Anterior cingulate cortex (tissue), 58 donors: ENCODE measurements at places on chromosomes 7 and 10.

GRCh38 chr10:28777911-28778310 lies 100.6 kb downstream of the BAMBI start:
- DNase-seq = no peak

DNA sequence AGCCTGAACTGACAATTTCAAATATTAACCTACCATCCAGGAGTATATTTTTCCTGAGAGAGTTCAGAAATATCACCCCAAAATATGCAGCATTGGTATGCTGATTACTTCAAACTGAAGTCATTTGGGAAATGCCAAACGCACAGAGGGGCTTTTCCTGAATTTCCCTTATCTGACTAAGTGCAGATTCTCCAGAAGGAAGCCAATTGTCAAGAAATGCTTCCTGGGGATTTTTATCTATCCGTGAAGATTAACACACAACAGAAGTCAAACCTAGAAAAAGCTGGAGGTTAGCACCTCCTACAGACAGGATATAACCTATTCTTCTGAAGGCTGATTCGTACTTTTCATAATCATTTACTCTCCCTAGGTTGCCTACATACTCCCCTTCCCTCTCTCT lies 91.0 kb downstream of the AKR1D1 start:
- no peak for DNase-seq

DNA sequence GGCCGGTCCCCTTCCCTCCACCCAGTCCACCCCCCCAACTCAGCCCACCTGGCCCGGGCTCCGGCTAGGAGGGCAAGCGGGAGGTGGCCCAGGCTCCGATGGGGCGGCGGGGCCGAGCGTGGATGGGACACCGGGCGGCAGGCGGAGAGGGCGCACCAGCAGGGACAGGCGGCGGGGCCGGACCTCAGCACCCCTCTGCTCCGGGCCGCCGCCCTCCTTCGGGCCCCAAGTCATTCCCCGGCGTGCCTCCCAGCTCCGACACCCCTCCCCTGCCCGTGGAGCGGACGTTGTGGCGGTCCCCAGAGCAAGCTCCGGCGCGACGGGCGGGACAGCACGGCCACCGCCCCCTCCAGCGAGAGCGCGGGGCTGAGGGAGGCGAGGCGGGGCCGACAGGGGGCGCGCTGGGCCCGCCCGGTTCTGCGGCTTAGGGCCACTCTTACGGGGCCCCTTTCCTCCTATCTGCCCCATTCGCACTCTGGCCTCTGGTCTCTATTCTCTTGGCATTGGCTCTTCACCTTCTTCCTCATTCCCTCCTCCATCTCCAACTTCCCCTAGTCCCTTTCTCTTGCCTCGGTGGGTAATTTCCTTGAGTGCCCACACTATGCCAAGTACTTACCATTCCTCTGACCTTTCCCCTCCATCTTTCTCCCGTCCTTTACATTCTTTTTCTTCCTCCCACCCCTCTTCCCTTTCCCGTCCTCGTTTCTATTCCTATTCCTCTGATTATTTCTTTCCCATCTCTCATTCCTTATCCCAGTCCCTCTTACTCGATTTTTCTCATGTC lies 701 bp upstream of the GBX1 start:
- DNase-seq = no peak

DNA sequence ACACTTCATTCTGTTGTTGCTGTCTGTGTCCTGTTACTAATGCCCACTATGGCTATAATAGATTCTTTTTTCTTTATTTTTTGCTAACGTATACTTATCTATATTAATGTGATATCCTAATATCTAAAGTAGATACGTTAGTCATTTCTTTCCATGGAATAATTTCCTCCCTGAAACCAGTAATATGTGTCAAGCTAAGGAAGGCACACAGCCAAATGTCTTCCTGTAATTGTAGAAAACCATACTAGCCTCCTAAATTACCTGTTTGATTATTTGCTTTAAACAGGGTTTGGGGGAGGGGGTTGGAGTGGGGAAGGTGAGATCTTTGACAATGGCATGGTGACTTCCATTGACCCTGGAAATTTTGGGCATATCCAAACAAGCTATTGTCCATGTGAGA lies 56.4 kb downstream of the THNSL1 start:
- DNase-seq = no peak

GRCh38 chr10:87715552-87716347 lies 56.1 kb downstream of the PAPSS2 start:
- no peak for DNase-seq

DNA sequence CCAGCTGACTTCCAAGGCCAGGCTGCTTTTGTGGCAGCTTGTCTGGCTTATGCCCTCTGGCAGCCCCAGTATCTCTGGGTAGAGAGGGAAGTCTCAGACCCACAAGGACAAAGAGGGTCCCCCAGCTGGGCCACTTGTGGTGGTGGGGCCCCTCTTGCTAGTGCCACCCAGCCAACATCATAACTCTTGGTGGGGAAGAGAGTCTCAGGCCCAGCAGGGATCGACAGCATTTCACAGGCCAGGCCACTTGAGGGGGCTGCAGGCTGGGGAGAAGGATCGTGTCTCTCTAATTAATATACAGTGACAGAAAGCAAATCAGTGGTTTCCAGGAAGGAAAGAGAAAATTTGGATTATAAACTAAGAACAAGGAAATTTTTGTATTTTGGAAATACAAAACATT lies 76.0 kb downstream of the TYW1B start:
- no peak for DNase-seq

GRCh38 chr10:14004536-14004935 lies 326.2 kb downstream of the FRMD4A start:
- no peak for DNase-seq

GRCh38 chr10:44856696-44857095 lies 54.4 kb upstream of the TMEM72 start:
- DNase-seq = no peak

- DNase-seq = no peak
Observed at GRCh38 chr7:23888958-23889357, 178.9 kb downstream of the STK31 start.

DNA sequence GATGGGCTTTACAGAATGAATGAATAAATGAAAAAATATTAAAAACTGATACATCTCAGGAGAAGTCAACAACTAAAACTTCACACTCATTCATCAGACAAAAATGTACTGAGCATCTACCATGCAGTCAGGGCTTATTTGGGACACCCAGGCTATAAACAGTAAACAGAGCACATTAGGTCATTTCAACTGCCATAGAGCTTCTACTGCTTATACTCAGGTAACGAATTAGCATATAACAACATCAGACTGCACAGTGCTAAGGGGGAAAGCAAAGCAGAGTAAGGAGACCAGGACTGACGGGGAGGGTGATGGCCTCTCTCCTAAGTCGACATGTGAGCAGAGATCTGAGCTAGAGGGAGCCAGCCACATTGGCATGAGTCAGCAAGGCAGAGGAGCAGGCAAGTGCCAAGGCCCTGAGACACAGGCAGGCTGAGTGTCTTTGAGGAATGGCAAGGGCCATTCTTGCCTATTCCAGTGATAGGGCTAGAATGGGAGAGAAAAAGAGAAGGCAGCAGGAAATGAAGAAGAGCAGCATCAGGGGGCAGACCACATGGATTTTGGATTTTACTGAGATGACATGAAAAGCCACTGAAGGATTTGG lies 528.9 kb downstream of the PARD3 start:
- DNase-seq = no peak

GRCh38 chr7:43211286-43211685 lies 98.8 kb downstream of the HECW1 start:
- DNase-seq = no peak

GRCh38 chr7:99184532-99185218 lies 23.2 kb downstream of the KPNA7 start:
- no peak for DNase-seq

GRCh38 chr7:98993024-98993897 lies 114.9 kb downstream of the TRRAP start:
- DNase-seq = no peak

- DNase-seq = no peak
Observed at GRCh38 chr7:111232249-111233084, 141.5 kb downstream of the LRRN3 start.

DNA sequence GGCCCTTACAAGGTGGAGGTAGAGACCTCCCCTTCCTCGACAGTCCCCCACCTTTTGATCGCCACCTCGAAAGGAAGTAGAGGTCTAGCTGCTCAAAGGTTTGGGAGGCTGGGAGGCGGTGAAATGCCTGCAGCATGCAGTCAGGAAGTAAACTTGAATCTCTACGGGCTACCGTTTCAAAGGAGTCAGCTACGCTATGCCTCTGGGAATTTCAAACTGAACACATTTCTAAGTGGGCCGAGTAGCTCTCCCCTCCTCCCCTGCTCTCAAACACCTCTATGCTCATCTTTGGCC lies 68.0 kb downstream of the CXCL12 start:
- DNase-seq = no peak

- DNase-seq = no peak
Observed at GRCh38 chr10:35739998-35740397, 97.9 kb upstream of the FZD8 start.

DNA sequence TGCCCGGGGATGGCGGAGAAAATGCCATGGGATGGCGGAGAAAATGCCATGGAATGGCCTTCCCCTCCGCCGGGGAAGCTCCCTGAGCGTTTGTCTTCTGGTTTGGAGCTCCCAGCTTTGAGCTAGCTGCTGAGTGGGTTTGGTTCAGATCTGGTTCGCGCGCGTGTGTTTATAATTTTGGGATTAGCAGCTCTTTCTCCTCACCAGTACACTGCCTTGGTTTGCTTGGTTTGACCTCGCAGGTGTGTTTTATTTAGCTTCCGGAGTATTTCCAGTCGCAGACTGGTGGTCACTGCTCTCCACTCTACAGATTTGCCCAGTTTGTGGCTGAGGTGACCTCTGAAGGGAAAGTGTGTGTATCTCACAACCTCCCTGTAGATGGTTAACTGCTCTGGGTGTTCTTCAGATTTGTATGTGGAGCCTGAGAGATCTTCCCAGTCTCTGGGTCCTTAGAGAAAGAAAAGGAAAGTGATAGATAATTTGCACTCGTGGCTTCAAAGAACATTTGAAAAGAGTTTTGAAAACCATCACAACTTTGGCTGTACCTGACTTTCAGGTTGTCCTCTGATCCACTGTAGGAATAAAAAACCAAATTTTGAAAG lies 597 bp downstream of the ZNF277 start:
- DNase-seq = no peak

DNA sequence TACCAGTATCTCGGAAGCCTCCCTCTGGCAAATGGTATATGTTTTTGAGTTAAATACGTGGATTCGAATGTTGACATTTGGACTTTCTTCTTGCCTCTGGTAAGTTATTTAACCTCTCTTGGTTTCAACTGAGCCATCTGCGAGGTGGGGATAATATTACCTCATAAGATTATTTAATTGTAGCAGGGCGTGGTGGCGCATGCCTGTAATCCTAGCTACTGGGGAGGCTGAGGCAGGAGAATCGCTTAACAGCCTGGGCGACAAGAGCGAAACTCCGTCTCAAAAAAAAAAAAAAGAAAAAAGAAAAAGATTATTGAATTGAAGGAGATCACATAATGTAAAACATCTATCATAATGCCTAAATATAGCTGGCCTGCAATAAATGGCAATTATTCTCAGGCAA lies 396 bp upstream of the TAF5 start:
- DNase-seq = no peak

- no peak for DNase-seq
Observed at GRCh38 chr7:149820622-149821190, 17.5 kb upstream of the ZNF862 start.

- DNase-seq = no peak
Observed at GRCh38 chr7:1555046-1555812, 776 bp downstream of the TMEM184A start.

- no peak for DNase-seq
Observed at GRCh38 chr7:148723166-148723559, 24.5 kb downstream of the CUL1 start.

DNA sequence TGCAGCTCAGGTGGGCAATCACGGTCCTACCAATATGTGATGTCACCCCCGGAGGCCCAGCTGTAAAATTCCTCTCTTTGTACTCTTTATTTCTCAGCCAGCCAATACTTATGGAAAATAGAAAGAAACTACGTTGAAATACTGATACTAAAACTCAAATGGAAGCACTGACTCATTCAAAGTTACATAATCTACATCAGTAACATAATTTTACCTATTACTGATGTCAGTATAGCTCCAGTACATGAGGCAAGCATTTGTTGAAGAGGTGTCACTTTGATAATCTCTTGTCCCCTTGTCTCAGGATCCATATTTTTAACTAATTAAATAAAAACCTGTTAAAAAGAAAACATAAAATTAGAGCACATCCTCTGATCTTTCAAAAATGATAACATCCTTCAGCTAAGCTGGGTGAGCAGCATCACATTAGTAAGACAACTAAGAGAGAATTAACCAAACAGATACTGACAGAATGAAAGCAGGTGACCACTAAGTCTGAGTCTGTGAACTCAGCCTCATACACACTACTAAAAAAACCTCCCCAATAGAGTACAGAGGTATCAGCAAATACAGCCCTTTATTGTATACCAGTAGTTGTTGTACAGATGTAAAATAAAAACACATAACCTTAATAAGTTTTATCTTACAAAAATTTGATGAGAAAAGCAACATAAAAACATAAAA lies 17.6 kb downstream of the SLC25A40 start:
- DNase-seq = no peak

DNA sequence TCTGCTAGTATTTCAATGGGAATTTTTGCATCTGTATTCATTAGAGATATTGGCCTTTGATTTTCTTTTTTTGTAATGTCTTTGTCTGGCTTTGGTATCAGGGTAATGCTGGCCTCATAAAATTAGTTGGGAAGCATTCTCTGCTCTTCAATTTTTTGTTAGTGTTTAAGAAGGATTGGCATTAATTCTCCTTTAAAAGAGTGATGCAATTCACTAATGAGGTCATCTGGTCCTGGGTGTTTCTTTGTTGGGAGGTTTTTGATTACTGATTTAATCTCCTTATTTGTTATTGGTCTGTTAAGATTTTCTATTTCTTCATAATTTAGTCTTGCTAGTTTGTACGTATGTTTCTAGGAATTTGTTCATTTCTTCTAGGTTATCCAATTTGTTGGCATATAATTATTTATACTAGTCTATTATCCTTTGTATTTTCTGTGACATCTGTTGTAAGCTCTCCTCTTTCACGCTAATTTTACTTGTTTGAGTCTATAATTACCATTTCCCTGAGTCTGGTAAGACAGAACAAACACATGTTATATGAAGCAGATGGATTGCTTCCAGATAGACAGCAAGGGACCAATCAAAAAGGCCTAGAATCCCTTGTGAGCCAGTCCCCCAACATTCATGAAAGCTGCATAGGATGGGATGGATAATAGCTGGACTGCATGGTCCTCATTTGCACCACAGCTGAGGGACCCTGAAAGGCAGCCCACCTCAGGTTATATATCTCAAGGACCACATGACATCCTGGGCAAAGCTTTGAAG lies 54.4 kb downstream of the MTPAP start:
- DNase-seq = no peak

DNA sequence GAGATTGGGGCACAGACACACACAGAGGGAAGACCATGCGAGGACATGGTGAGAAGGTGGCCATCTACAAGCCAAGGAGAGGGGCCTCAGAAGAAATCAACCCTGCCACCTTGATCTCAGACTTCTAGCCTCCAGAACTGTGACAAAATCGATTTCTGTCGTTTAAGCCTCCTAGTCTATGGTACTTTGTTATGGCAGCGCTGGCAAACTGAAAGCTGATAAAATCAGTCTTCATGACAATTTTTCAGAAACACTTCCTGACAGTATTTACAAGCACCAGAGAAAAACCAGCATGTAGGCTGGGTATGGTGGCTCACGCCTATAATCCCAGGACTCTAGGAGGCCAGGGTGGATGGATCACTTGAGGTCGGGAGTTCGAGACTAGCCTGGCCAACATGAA lies 4.2 kb downstream of the PARP12 start:
- DNase-seq = no peak
